ENCODE measurements at places on chromosomes 5 and 9.
A peak's percentile ranks its signal among the peaks of the same experiment; 100 is the strongest.

- DNase-seq, result peak; percentile 78
Observed at GRCh38 chr9:126500600-126501382, 112.9 kb upstream of the LMX1B start.

DNA sequence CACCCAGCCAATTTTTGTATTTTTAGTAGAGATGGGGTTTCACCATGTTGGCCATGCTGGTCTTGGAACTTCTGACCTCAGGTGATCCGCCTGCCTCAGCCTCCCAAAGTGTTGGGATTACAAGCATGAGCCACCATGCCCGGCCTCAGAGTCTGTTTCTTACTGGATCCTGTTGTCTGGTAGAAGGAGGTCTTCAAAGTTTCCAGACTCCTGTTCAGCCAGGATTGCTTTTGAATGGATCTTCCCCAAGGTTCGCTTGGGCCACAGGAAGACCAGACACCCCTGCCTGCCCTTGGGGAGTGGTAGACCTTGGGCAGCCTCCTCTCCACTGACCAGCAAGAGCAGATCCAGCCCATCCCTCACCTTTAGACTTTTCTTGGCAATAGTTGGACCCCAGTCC is 7.6 kb upstream of the LCN2 start:
- DNase-seq, result no peak

- no peak for DNase-seq
Observed at GRCh38 chr9:13324988-13325387, 45.5 kb upstream of the MPDZ start.

DNA sequence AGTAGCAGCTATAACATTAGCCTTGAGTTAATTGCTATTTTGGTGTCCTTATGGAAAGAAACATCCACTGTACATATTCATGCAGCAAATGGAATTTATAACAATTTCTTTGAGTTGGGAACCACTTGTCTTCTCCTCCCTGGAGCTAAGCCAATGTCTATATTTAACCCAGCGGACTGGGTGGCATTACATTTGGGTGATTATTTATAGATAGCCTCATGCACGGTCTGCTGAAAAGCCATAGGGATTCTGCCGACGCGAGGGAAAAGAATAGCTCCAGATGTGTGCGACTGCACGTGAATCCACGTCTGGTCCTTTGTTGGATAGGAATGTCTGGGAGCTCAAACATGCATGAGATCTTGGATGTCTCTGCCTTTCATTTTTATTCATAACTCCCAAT is 157.5 kb upstream of the BRINP1 start:
- no peak for DNase-seq

- no peak for DNase-seq
Observed at GRCh38 chr5:128597156-128597555, 59.1 kb upstream of the FBN2 start.

- no peak for DNase-seq
Observed at GRCh38 chr9:94148419-94148818, 64.2 kb downstream of the PTPDC1 start.

GRCh38 chr5:20514145-20514544 is 526.1 kb upstream of the CDH18 start:
- DNase-seq, result no peak

- DNase-seq, result no peak
Observed at GRCh38 chr9:91954841-91955471, 4.9 kb upstream of the ROR2 start.

GRCh38 chr9:27470291-27470856 is 53.7 kb upstream of the IFNK start:
- DNase-seq, result no peak

DNA sequence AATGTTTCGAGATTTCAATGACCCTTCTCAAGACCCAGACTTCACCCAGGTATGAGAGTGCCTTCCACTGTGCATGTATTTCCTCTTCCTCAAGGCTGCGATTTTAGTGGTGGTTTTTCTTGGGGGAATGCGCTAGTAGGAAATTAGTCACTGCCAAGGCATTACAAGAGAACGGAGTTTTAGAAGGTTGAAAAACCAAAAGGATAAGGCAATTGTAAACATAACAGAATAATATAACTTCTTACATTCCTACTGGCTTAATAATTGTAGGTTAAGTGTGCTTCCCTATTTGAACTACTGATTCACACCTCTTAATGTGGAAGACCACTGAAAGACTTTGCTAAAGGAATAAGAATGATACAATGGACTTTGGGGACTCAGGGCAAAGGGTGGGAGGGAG is 38.9 kb downstream of the ACO1 start:
- DNase-seq, result no peak

DNA sequence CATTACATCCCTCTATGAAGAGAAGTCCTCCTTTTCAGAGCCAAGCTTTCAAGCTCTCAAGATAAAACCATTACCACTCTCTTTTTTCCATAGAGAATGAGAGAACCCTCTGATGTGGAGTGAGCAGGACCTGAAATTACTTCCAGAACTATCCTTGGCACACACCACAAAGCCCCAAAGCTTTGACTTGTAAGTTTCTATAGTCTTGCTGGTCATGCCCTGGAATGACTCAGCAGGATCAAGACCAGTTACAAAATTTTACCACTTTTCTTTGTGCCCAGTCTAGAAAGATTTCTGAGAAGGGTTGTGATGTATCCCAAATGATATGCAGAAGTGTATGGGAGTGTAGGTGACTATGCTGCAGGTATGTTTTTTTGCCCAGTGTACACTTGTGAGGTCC is 760.6 kb downstream of the TLE1 start:
- no peak for DNase-seq

- DNase-seq, result no peak
Observed at GRCh38 chr5:111783537-111783936, 26.5 kb upstream of the NREP start.

DNA sequence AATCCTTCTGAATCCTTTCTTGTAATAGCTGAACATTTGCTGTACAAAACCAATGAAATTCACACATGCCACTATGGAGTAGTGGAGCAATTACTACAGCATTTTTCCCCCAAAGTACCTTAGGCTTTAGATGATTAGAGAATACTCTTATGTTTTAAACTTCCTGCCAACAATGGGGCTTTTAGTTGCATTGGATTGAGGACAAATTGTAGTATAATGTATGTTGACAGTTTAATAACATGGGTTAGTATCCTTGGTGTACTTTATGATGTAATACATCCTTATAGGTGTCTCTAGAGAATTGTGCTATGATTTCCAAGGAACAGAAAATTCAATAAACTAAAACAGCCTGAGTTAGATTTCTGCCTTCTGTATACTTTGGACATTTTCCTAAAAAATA is 422.7 kb upstream of the GRAMD2B start:
- DNase-seq, result no peak

DNA sequence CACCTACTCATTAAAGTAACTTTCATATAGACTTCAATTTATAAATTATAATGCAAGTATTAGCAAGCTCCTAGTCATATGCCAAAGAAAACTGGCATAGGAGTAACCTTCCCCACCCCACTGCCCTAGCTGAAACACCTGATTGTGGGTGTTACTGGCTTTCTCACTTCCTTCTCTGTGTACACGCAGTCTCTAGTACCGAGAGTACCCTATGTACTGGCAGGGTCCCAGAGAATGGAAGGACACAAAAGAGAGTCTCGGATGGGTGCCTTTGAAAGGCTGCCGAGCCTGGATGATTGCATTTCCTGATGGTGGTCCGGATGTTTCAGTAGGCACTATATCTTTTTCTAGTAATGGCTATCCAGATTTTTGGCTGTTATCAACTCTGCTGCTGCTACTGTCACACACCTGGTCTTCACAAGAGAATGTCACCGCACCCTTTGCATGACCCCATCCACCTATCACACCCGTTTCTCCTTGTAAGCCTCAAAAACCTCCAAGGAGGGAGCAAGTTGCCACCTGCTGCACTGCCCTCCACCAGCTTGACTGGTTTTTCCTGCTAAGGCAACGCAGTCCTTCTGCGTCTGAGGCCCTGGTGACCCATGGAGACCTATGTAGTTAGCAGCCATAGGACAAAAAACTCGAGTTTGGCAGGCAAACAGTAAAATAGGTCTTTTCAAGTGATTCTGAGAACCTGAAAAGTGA is 53.8 kb upstream of the CLINT1 start:
- no peak for DNase-seq

- no peak for DNase-seq
Observed at GRCh38 chr5:94025788-94026473, 284.5 kb upstream of the POU5F2 start.

Data from amygdala (tissue), 56 donors.